ENCODE measurements at places on chromosomes 16 and 17.

DNA sequence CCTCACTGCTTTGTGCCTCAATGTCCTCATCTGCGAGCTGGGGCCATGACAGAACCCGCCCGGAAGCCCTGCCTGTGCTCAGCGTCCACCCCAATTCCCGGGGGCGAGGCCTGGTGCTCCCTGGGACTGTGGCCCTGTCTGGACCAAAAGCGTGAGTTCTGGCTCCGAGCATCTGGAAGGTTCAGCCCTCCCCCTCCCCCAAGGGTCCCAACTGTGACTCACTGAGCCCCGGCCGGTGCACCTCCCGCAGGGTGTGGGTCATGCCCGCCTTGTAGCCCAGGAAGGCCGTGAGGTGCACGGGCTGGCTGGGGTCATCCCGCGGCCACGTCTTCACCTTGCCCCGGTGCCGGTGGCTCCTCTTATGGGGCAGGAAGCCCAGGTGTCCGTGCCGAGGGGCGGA lies 755 bp downstream of the RPL3L start:
- no peak for DNase-seq

DNA sequence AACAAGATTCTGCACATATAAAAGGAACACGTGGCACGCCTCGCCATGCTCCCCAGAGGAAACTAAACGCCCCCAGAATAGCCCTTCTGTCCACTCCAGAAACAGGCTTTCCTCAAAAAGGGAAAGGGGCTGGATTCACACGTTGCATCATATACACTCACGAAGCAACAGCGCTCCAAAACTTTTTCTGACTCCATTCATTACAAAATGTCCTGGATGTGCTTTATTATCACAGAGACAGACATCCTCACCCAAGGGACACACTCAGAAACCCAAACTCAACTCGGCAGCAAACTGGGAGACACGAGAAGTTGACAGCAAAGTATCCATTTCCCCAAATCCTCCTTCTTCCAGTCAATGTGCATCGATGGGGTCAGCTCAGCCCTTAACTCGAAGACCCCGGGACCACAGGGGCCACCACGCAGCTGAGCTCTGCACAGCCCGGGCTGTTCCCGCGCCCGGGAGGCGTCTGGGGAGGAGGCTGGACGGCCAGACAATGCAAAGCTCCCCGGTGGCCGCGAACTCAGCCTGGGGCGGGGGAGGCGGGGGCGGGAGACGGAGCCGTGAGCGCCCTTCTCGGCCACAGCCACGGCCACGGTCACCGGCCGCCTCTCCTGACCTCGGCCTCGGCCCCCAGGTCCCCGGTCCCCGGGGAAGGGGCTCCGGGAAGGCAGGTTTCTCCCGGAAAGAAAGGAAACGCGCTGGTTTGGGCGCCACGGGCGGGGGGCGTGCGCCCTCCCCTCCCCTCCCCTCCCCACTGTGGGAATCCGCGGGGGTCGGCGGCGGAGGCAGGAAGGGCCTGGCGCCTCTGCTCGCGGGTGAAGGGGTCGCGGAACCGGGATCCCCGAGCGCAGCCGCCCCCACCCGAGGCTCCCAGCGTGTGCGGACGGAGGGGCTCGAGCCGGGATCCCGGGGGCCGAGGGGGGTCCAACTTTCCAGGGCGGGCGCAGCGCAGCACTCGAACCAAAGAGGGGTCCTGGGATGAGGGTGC lies 1.2 kb downstream of the NXN start:
- DNase-seq = peak; percentile 44

DNA sequence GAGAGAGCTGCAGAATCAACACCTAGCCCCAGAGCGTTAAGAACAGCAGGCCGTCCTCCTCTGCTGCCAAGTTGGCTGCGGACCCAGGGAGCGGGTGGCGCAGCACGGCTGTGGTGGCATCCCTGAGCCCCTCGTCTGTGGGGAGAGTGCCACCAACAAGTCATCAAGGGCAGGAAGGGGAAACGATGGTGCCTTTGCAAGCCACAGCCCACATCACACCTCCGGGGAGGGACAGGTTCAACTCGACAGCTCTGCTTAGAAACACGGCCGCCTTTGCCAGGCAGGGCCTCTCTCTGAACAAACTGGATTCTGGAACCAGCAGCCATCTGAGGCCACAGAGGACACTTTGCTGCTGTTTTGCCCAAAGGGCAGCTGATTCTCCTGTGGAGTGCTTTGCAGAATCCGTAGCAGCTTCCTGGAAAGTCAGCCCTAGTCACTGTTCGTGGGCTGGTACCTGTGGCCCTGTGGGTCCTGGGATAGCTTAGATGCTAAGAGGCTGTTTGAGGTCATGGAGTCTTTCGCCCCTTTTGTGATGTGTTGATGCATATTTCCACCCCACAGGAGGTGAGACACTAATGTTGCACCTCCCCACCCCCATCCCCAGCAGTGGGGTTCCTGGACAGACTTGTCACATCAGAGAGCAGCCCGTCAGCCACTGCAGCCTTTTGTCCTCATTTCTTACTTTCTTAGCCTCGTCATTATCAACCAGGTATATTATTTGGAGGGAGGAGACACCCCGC lies 270.6 kb downstream of the CPPED1 start:
- no peak for DNase-seq

GRCh38 chr17:76547183-76547641 lies 7.4 kb downstream of the PRCD start:
- peak; percentile 59 for DNase-seq

GRCh38 chr17:11935734-11936406 lies 61.4 kb downstream of the ZNF18 start:
- peak; percentile 16 for DNase-seq

DNA sequence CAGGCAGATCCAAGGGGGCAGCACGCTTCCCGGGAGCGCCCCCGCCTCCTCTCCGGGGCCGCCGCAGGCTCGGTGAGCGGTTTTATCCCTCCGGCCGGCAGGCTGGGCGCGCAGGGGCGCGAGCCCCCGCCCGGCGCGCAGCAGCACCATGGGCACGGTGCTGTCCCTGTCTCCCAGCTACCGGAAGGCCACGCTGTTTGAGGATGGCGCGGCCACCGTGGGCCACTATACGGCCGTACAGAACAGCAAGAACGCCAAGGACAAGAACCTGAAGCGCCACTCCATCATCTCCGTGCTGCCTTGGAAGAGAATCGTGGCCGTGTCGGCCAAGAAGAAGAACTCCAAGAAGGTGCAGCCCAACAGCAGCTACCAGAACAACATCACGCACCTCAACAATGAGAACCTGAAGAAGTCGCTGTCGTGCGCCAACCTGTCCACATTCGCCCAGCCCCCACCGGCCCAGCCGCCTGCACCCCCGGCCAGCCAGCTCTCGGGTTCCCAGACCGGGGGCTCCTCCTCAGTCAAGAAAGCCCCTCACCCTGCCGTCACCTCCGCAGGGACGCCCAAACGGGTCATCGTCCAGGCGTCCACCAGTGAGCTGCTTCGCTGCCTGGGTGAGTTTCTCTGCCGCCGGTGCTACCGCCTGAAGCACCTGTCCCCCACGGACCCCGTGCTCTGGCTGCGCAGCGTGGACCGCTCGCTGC lies 832 bp downstream of the CDK5R1 start:
- peak; percentile 16 for DNase-seq

DNA sequence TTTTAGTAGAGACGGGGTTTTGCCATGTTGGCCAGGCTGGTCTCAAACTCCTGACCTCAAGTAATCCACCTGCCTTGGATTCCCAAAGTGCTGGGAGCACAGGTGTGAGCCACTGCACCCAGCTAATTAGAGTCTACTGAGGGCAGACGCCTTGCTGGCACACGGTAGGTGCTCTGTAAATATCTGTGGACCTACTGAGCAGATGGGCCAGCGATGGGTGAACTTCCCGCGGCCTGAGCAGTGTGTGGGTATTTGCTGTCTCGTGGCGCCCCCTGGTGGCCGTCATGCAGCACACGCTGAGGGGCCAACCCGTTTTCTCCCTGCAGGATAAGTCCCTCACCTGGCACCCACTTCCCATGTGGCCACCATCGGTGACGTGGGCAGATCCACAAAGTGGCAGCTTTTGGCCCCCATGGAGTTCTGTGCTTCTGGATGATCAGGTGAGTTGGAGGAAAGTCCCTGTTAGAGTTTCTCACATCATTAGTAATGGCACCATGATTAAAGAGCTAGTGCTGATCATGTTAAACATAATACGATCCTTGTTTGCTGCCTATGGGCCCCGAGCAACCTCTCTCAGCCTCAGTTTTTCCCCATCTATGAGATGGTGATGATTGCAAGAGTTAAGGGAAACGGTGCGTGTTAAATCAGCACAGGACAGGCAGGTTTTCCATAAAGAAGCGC lies 40.7 kb downstream of the ZDHHC7 start:
- DNase-seq = peak; percentile 84

DNA sequence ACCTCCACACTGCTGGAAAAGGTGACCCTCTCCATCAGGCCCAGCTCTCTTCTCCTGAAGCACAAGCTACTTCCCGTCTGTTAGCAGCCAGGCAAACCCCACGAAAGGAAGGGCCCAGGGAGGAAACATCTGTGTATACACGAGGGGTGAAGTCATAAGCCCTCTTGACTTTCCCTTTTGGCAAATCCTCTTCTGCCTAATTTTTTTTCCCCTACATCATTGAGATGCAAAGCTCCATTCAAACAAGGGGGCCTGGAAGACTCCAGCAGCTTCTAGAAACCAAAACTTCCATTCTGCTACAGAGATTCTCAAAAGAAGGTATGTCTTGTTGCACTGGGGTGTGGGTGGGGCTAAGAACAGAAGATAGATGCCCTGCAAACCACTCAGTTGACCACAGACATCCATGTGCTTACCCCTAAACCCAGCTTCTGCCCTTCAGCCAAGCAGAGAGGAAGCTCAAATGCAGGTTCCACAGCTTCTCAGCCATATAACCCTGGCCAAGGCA lies 145.6 kb upstream of the RCVRN start:
- DNase-seq = peak; percentile 82

DNA sequence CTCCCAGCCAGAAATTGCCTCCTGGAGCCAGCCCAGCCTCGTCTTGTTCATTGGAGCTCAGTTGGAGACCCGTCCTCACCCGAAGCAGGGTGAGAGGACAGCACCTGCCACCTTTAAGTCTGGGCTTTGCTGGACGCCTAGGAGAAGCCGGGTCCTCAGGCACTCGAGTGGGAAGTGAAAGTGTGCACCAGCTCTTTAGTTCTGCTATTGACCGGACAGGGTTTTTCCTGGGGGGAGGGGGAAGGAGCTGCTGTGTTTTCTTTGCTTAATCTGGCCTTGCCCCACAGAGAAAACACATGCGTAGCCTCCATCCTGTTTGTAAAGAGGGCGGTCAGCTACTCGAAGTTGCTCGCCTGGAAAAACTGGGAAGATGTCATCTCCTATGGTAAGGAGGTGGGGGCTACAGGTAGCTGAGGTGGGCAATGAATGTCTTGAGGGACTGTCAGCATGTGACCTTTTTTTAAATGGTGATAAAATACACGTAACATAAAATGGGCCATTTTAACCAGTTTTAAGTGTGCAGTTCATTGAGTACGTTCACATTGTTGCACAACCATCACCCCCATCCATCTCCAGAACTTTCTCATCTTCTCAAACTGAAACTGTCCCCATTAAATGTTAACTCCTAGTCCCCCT lies 34.4 kb downstream of the CMIP start:
- DNase-seq = no peak

- no peak for DNase-seq
These were observed 38.2 kb downstream of the PRPSAP2 start for GRCh38 chr17:18896146-18896545.

DNA sequence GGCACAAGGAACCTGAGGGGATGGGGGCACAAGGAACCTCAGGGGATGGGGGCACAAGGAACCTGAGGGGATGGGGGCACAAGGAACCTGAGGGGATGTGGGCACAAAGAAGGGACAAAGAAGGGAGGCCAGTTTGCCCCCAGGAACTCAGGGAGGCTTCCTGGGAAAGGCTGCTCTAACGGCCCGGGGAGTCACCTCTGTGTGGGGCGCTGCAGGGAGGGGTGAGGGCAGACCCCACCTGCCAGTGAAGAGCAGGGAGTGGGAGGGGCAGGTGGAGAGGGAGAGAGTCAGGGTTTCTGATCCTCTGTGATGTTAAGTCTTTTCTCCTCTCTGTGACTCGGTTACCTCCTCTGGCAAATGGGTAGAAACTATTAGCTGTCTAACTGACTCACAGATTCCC lies 57.7 kb downstream of the TIMM22 start:
- no peak for DNase-seq

DNA sequence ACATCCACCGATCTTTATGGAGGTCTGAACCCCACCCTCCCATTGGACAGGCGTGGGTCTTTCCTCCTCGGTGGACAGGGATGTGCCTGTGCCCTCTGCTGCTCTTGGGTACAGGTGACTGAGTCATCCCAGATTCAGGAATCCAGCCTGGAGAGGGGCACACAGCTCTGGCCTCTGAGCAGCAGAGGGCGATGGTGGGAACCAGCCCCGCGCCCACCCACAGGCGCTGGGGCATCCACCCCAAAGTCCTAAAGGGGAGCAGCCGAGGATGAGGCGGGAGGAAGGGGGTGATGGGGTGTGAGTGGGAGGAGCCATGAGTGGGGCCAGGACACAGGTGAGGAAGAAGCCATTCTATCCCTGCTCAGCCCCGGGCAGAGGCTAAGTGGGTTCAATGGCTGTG lies 35.0 kb downstream of the ENGASE start:
- DNase-seq = no peak

DNA sequence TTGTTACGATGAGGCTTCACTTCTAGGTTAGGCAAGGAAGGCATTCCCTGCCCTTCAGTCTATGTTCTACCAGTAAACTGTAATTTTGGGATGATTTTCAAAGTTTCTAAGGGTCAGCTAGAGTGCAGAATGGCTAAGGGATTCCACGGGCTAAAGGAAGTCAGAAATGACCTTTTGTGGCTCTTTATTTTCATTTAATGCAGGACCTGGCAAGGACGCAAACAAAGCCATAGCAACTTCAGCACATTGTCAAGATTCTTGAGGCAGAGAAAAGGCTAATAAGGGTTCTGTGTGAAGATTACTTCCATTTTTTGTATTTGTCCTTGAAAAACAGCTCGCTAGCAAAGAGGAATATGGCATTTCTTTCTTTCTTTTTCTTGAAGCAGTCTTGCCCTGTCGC lies 76.6 kb downstream of the STX8 start:
- DNase-seq = no peak

DNA sequence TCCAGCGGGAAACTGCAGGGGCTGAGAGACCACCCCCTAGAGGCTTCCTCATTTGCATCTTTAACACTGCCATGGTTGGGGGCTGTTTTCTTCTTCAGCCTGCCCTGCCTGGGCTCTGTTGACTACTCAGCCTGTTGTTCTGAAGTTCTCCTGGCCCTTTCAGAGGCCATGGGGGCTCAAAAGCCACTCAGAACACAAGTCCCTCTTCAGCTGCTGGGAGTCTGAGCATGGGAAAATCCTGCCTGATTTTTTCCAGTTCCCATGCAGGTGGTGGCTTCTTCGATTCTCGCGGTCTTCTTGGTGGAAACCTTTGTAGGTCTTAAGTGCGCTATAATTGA lies 36.3 kb downstream of the PLCG2 start:
- no peak for DNase-seq

- peak; percentile 48 for DNase-seq
These were observed 294.5 kb downstream of the SNX29 start for GRCh38 chr16:12271006-12271405.

DNA sequence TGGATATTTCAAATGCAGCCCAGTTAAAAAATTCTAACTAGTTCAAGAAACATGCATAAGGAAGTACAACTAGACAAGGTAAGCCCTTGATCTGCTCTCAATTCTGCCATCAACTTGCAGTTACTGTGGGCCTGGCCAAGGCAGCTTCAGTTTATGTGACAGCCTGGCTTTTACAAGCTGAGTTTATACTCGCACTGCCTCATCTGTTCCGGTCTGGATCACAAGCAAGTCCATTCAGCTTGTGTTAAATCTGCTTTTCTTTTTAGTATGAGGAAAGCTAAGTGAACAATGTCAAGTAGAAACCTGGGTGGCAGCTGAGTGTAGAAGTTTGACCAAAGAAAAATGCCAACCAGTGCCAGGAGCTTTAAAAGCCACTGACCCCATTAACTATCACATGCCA lies 76.6 kb upstream of the CORO6 start:
- no peak for DNase-seq

Data from fibroblast of lung (primary cell).